T-helper 17 cell (primary cell): ENCODE measurements at places on chromosomes 12 and 14. TPM values are rescaled to one million over a fixed set of nuclear protein-coding genes. Genes with fewer than 3 reads are reported as not detected.

GRCh38 chr14:56952766-56953473 is 142.6 kb upstream of the OTX2 start:
- DNase-seq = no peak
- no peaks in the 10 kb centered on the region for H3K36me3 ChIP-seq
- no peak overlapping the region for H3K4me3 ChIP-seq
- H3K4me1 ChIP-seq = no peaks in the 10 kb centered on the region
- peaks cover 28% of the 10 kb centered on the region for H3K27me3 ChIP-seq

Gene STRAP
- total RNA-seq = 108 TPM

DNA sequence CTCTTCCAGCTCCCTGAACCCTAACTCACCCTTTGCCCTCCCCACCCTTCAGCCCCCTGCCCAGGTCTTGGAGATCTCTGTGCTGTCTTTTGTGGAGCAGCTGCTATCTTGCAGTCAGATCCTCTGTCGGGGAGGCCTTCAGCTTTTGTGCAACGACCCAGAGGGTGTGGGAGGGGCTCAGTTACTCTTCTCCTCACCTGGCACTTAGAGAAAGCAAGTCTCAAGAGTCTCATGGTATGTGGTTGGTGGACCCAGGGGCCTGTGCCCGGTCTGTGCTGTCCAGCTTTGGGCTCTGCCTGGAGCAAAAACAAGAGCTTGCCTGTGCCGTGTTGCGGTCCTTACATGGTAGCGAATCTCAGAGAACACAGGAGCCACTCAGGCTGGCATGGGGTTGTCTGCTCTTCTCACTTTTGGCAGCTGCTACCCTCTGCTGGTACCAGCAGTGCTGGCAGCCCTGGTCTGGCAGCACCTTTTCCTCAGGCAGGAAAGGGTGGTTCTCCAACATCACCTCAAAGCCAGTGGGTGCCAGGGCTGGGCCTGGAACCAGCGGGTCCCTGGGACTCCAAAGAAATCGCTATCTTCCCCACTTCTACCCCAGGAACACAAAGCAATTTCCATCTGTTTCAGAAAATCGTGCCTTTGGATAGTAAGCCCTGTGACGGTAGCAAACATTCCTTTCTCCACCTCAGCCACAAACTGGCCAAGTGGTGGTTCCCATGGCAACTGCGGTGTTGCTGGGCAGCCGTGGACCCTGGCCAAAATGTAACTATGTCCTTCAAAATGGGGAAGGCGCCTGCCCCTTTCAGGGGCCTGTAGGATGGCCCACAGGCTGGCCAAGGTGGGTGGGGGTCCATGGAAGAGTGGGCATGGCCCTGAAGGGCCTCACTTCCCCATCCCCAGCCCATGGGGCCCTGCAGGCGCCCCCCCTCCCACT is 90.0 kb downstream of the RIN3 start:
- H3K4me1 ChIP-seq = peaks cover 16% of the 10 kb centered on the region
- peak; percentile 16 for DNase-seq
- H3K27ac ChIP-seq = no peak overlapping the region
- H3K4me3 ChIP-seq = peak overlapping the region; percentile 47
- peaks cover 2% of the 10 kb centered on the region for H3K36me3 ChIP-seq

Gene BAZ1A
- 44.7 TPM for total RNA-seq

Gene EML1
- not detected for total RNA-seq

Gene SERPINA6
- not detected for total RNA-seq

DNA sequence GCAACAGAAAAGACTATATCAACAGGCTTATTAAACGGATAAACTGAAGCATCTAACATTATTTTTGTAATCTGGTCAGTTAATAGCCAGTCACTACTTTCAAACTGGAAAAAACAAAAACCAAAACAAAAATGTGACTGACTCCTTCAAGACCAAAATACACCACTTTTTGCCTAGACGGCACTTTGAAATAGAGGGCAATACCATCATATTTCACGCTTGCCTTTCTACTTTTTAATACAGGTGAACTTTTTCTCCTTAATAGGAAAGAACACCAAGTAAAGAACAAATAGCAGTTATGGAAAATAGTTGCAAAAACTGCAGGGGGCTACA is 550 bp upstream of the NUP107 start:
- no peaks in the 10 kb centered on the region for H3K36me3 ChIP-seq
- H3K4me1 ChIP-seq = peaks cover 4% of the 10 kb centered on the region
- no peak for DNase-seq
- H3K27ac ChIP-seq = peak overlapping the region; percentile 94
- peak overlapping the region; percentile 96 for H3K4me3 ChIP-seq

Gene RAPGEF3
- total RNA-seq = 0.27 TPM

Gene TRPV4
- not detected for total RNA-seq

Gene SCFD1
- 77.3 TPM for total RNA-seq

- H3K27ac ChIP-seq = no peak overlapping the region
- no peak overlapping the region for H3K4me3 ChIP-seq
- H3K36me3 ChIP-seq = no peaks in the 10 kb centered on the region
- peaks cover 8% of the 10 kb centered on the region for H3K27me3 ChIP-seq
Measured at GRCh38 chr12:59398164-59398563, 197.7 kb upstream of the SLC16A7 start.

Gene RNU4-1
- 2,168 TPM for total RNA-seq

DNA sequence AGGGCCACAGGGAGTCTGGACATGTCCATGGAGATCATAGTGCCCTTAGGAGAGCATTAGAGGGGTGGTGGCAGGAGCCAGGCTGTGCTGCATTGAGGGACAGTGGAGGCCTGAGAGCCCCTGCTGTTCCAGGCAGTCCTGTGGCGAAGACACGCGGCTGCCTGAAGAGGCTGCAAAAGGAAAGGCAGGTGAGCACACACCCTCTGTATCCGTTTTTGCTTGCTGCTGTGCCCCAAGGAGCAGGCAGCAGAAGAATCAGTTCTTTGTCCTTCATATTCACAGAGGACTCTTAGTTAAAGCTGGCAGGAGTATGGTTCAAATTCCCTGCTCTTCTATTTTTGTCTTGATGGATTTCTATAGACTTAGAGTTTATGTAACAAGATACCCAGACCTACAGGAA is 4.5 kb downstream of the SLC35E3 start:
- H3K4me3 ChIP-seq = no peak overlapping the region
- H3K27ac ChIP-seq = peak overlapping the region; percentile 81
- no peaks in the 10 kb centered on the region for H3K27me3 ChIP-seq
- DNase-seq = no peak
- H3K4me1 ChIP-seq = peaks cover 27% of the 10 kb centered on the region
- H3K36me3 ChIP-seq = peaks cover 16% of the 10 kb centered on the region

- H3K27ac ChIP-seq = no peak overlapping the region
- DNase-seq = no peak
- peaks cover 3% of the 10 kb centered on the region for H3K36me3 ChIP-seq
- H3K4me3 ChIP-seq = no peak overlapping the region
Measured at GRCh38 chr12:21502164-21502496, 541 bp downstream of the GOLT1B start.

Gene GPRC5D
- total RNA-seq = not detected

Gene ATXN3
- total RNA-seq = 28.0 TPM

DNA sequence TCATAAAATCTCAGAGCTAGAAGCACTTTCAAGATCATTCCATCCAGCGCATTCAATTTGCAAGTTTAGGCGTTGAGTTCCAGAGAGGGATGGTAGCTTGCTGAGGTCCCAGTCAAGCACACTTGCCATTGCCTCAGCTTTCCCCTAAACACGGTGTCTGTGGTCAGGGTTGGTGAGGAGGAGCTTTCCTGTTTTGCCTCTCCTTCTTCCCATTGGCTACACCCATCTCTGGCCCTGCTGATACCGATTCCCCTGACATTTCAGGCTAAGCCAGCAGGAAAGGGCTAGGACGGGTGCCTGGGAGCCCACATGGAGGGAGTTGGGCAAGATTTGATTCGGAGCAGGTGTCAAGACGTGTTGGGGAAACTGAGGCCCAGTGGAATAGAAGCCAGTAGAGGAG is 9.1 kb downstream of the NFATC4 start:
- H3K27ac ChIP-seq = no peak overlapping the region
- H3K4me3 ChIP-seq = no peak overlapping the region
- peaks cover 2% of the 10 kb centered on the region for H3K36me3 ChIP-seq
- H3K27me3 ChIP-seq = peaks cover 38% of the 10 kb centered on the region
- DNase-seq = no peak

DNA sequence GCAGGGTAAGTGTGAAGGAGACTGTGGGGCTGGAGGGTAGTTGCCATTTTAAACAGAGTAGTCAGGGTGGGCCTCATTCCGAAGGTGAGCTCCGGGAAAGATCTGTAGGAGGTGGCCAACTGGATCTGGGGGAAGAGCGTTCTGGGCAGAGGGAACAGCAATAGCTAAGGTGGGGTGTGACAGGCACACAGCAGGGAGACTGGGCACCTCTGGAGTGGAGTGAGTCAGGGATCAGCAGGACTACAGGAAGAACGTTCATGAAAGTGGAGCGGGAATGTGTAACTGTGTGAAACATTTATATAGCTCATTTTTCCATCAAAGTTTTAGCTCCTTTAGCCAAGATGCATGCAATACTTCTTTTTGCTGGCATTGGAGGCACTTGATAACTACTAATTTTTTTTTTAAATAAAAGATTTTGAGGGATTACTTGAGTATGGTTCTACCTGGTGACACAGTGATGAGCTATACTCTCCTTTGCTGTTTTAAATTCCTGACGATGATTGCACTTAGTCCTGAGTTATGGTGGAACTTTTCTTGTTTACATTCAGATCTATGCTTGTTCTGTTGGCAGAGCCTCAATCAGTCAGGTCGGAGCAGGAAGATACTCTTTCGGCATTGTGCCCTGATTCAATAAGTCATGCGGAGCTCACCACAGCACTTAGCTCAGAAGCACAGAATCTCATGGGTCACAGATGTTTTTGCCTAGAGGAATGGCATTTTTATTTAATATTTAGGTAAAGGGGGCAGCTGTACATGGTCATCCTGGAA is 106.4 kb downstream of the WIF1 start:
- peaks cover 2% of the 10 kb centered on the region for H3K4me1 ChIP-seq
- no peaks in the 10 kb centered on the region for H3K36me3 ChIP-seq
- H3K4me3 ChIP-seq = no peak overlapping the region
- peaks cover 26% of the 10 kb centered on the region for H3K27me3 ChIP-seq

- H3K36me3 ChIP-seq = no peaks in the 10 kb centered on the region
- H3K27ac ChIP-seq = no peak overlapping the region
- DNase-seq = no peak
- H3K4me1 ChIP-seq = peaks cover 2% of the 10 kb centered on the region
- H3K27me3 ChIP-seq = peaks cover 4% of the 10 kb centered on the region
- no peak overlapping the region for H3K4me3 ChIP-seq
Measured at GRCh38 chr14:57049848-57050247, 218.9 kb downstream of the EXOC5 start.

DNA sequence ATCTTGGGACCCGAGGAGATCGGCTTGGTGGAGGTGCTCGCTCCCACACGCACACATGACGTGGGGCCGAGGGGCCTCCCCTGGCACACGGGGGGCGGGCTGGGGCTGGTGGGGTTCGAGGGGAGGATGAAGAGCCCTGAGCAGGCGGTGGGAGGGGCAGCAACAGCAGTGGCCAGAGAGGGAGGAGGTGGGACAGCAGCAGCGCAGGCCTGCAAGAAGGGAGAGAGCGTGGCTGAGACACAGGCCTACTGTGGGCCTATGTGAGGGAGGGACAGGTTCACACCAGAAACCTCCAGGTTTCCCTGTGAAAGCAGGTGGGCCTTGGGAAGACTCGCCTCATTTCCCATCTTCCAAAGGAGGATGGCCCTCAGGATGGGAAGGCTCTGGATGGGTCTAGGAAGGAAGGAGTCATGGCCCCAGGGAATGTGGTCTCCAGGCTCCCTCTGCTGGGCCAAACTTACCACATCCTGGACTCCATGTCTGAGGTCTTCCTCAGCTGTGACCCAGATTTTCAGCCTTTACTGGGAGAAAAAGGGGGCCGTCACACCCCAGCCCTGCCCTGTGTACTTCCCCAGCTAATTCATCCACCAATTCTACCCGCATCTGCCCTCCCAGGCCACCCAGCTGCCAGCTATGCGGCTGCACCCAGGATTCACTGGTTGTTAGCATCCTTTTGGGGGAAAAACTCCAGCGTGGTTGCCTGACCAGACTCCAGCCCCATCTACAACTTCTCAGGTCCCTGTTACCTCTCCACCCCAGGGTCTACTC is 2.8 kb downstream of the PIANP start:
- H3K27me3 ChIP-seq = peaks cover 27% of the 10 kb centered on the region
- no peak for DNase-seq
- H3K4me3 ChIP-seq = peak overlapping the region; percentile 69
- H3K4me1 ChIP-seq = peaks cover 33% of the 10 kb centered on the region
- H3K36me3 ChIP-seq = peaks cover 12% of the 10 kb centered on the region
- H3K27ac ChIP-seq = peak overlapping the region; percentile 56

DNA sequence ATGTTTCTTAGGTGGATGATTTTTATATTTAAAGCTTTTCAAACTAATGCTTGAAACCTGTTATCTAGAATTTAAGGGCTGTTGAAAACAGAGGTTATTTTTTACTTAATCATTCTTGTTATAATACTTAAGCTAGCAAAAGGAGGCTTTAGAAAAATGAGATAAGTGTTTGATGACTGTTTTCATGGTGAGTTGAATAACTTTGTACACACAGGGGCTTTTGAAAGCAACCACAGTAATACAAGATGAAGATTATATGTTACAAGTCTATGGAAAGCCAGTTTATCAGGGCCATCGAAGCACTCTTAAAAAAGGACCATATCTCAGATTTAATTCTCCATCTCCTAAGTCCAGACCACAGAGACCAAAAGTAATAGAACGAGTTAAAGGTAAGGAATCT is 33.3 kb downstream of the KIAA0586 start:
- H3K36me3 ChIP-seq = peaks cover 12% of the 10 kb centered on the region
- H3K4me1 ChIP-seq = peaks cover 5% of the 10 kb centered on the region
- no peak for DNase-seq
- no peaks in the 10 kb centered on the region for H3K27me3 ChIP-seq
- no peak overlapping the region for H3K4me3 ChIP-seq

Gene TSPAN19
- total RNA-seq = not detected

Gene TAS2R8
- not detected for total RNA-seq

Gene RBP5
- total RNA-seq = not detected

GRCh38 chr12:30754383-30754749 is 385 bp downstream of the CAPRIN2 start:
- H3K36me3 ChIP-seq = no peaks in the 10 kb centered on the region
- peak overlapping the region; percentile 76 for H3K27ac ChIP-seq
- no peak for DNase-seq
- H3K4me1 ChIP-seq = peaks cover 31% of the 10 kb centered on the region

Gene PTPRR
- not detected for total RNA-seq

GRCh38 chr12:31715283-31715825 is 13.5 kb downstream of the AMN1 start:
- no peaks in the 10 kb centered on the region for H3K27me3 ChIP-seq
- no peak overlapping the region for H3K27ac ChIP-seq
- H3K36me3 ChIP-seq = peaks cover 3% of the 10 kb centered on the region
- H3K4me3 ChIP-seq = no peak overlapping the region
- no peaks in the 10 kb centered on the region for H3K4me1 ChIP-seq
